Stimulated activated CD4-positive, alpha-beta T cell treated with anti-CD3 and anti-CD28 coated beads, Interleukin-15, amount 100 ng/mL, for 48 hours (primary cell): ENCODE measurements at places on chromosomes 12 and 14.

DNA sequence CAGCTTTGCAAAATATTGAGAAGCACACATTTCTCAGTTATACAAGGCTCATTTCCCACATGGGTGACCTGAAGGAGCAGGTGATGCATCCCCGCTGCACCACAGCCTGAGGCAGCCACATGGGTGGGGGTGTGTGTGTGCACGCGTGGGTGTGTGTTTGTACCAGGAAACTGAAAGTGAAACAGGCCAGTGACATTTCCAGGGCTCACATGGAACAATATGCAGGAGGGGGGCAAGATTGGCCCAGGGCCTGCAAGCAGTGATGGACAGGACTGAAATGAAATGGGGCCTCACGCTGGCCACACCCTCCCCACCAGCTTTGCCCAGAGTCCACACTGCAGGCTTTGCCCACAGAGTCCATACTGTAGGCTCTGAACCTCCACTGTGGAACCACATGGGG is 154.2 kb upstream of the PARP11 start:
- peak; percentile 46 for DNase-seq

DNA sequence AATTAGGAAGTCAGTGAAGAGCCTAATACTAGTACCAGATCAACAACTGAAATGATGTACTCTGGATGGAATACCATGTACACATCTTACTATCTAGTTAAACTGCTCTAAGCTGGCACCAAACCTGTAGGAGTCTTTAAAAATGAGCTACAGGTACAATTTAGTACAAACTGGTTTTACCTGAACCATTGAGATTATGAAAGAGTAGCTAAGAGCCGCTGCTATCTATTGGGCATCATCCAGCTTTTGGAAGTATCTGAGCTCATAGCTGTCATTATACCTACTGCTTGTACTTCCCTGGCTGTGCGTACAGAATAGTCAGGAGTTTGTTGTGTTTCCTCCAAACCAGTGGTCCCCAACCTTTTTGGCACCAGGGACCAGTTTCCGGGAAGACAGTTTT is 12.4 kb downstream of the TBC1D30 start:
- no peak for DNase-seq

- no peak for DNase-seq
Observed at GRCh38 chr12:90982170-90982569, 22.6 kb downstream of the EPYC start.

DNA sequence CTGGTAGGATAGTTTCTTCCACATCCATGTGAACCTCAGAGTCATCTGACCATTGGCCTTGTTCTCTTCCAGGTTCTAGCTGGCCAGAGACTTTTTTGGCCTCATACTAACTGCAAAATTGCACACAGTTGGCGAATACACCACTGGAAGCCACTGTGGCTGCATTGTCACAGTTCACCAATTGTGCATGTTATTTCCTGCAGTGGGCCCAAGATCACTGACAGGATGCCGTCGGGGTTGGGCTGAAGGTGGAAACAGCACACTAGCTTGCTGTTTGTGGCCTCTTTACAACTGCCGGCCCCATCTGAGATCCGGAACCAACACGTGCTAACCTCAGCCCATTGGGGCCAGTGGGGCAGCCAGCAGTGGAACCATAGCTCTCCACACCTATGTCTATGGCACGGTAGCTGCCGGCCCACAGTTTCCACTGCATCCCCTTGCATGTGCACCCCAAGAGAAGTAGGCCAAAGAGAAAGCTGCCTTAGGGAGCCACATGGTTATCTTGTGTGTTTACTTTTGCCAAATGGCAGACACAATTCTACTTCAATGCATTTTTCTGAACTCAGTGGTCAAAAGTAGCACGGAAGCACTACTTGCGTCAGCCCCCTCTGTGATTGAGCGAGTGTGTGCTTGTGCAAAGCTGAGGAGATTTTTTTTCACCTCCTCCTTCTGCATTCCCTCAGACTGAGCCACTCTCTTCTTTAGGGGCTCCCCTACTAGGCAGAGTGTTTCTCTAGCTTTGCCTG is 464.0 kb downstream of the RAD51B start:
- no peak for DNase-seq

DNA sequence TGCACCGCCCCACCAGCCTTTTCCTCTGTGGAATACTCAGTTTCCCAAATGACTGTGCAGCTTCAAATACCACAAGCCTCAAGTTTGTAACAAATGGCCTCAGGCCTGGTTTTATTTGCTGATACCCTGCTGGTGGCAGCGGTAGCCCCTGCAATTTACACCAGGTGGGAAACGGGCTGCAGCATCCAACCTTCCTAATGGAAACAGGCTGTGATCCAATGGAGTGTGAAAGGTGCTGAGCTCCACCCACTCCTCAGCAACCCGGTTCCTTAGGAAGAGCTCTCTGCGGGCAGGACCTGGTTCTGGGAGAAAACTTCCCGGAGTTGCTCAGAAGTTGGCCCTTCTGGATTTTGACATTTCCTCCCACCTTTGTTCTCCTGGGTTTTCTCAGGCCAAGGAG is 41.7 kb upstream of the LTA4H start:
- no peak for DNase-seq

GRCh38 chr12:30839643-30840220 is 85.0 kb upstream of the CAPRIN2 start:
- DNase-seq: no peak

DNA sequence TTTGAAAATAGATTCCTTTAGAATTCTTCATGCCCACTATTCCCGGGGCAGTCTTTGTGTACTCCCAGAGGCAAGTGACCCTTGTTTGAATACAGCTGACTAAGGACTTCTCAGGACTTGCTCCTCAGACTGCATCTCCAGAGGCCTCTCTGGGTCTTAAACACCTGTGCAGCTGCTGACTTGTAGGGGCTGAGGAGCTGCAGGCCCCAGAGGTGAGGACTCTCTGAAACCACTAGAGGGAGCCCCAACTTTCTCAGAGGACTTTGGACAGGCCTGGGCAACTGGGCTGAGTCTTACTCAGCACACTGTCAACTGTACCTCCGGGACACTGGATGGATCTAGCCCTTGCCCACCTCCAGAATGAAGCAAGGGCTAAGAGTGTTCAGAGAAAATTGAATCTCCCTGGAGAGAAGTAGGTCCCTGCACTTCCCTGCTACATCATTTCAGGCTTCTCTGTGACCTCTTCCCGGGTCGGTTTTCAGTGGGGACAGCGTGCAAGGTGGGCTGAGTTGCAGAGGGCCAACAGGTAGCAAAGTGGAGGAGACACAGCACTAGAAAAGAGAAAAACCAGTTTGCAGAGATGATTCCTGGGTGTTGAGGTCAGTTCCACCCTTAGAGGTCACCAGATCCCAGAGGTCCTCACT is 164.6 kb downstream of the TMEM117 start:
- DNase-seq: no peak

GRCh38 chr12:115910057-115910456 is 367.4 kb downstream of the MED13L start:
- DNase-seq: no peak

GRCh38 chr14:57573173-57573572 is 79.5 kb upstream of the CCDC198 start:
- DNase-seq: no peak

- no peak for DNase-seq
Observed at GRCh38 chr14:65032319-65032718, 45.6 kb downstream of the FNTB start.

- DNase-seq: no peak
Observed at GRCh38 chr14:105330491-105330895, 15.9 kb downstream of the PACS2 start.

DNA sequence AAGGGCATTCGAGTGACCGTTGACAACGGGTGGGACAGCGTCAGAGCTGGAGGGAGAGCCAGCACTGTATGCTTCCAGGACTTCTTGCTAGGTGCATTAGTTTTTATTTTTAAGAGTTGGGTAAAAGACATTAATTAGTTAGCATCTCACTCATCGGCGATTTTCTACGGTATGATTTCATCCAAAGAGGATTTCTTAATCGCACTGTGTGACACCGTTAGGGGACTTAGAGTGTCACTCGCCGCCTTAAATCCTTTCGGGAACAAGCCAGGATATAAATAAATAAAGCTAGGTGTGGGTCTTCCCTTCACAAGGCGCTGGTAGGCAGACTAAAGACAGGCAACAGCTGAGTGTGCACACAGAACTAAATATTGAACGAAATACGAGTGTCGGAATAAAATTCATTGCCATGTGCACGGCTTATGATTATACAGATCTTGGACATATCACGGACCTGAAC is 869 bp upstream of the NOVA1 start:
- no peak for DNase-seq

GRCh38 chr12:70609739-70610491 is 27.3 kb downstream of the PTPRB start:
- no peak for DNase-seq

- no peak for DNase-seq
Observed at GRCh38 chr12:65876898-65877721, 52.8 kb downstream of the HMGA2 start.

DNA sequence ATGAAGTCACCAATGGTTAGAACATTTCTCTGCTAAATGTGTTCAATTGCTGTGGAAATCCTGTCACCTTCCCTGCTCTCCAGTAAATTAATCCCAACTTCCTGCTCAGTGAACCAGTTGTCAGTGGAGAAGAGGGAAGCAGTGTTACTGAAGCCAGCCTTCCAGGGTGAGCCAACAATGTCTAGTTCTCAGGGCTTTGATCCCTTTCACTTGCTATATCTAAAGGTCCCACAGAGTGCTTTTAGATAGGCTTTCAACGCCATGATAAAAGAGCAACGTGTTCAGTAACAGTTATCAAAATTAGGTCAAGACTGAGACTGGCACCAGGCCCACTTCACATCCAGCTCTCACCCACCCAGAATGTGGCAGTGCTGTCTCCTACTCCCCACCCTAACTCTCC is 139.7 kb downstream of the KCNH5 start:
- DNase-seq: no peak

- no peak for DNase-seq
Observed at GRCh38 chr12:14367040-14367661, 1.7 kb downstream of the ATF7IP start.

DNA sequence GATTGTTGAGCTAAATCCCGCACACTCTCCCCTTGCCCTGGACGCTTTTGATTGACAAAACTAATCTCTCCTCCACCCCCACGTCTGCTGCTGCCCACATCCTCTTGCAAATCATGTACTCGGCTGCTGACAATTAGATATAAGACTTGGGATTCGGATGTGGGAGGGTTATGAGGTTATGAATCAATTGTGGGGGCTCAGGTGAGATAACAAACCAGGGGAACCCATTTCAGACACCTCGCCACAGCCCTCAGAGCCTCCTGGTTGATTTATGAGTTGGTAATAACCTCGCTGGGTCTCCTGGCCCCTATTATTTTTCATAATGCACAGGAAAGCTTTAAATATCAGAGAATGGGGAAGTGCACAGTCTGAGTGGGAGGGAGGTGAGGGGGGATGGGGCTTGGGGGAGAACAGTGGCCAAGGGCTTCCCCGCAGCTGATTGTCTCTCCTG is 449.9 kb downstream of the DPF3 start:
- peak; percentile 42 for DNase-seq

GRCh38 chr12:96400631-96401075 is 414 bp upstream of the CDK17 start:
- no peak for DNase-seq

DNA sequence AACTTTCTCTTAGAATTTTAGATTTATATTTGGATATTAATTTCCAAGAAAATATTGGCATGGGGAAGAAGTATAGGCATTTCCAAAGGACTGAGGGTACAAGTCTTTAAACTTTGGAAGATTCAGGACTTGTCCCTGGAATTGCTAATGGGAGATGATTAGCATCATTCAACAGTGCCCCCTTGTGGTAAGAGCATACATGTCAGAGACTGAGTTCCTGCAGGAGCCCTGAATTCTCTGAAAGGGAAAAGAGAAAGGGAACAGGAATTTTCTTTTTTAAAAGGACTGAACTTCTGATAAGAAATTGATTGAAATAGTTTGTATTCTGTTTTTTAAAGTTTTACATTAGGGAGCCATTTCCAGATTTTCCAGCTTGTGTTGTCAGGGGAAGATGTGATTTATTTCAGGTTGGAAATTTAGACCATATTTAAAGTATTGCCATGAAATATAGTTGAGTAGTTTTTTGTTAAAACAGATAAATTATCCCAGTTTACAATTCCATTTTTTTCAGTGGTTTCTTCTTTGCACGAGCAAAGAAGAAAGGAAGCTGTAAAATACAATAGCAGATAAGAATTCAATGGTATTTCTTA is 44.0 kb upstream of the REP15 start:
- peak; percentile 9 for DNase-seq

DNA sequence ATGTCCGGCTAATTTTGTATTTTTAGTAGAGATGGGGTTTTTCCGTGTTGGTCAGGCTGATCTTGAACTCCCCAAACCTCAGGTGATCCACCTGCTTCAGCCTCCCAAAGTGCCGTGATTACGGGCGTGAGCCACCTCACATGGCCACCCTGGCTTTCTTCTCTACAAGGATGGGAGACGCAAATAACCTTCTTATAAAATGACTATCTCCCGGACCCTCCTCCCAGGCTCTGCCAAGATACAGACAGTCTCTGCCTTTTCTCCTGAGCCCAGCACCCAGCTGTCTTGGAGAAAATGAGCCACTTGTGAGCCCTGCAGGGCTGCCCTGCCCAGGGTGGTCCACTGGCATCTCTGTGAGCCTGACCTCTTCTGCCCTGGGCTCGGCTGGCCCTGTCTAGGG is 34.7 kb upstream of the RBM19 start:
- DNase-seq: no peak

GRCh38 chr12:9793779-9794395 is 33.2 kb upstream of the CD69 start:
- DNase-seq: no peak

DNA sequence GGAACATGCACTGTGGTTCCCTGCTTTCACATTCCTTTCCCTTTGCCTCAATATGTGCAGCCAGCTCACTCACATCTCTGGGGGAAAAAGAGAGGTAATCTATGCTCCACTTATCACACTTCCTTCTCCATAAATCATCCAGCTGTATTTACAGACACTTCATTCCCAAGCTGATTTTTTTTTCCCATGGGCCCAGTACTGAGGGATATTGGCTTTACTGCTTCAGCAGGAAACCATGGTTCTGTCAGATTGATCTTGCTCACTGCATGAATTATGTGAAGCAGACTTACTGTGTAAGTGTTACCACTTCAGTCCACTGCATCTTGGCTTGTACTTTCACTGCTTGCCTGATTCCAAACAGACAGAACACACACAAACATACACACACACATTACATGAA is 555.6 kb downstream of the CCER1 start:
- DNase-seq: no peak

- DNase-seq: no peak
Observed at GRCh38 chr12:68350753-68351152, 18.6 kb upstream of the MDM1 start.

DNA sequence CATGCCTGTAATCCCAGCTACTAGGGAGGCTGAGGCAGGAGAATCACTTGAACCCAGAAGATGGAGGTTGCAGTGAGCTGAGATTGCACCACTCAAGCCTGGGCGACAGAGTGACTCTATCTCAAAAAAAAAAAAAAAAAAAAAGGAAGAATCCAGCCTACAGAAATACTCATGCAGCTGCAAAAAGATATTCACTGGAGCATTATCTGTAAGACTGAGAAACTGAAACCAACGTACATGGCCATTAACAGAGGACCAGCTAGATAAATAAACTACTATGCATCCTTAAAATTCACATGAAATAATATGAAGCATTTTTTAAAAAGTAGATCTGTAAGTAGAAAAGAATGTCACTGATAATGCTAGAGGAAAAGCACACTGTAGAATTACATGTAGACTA is 3.5 kb downstream of the SLC7A7 start:
- no peak for DNase-seq
